ENCODE measurements at places on chromosomes 2 and 18.

GRCh38 chr2:115427436-115427835, 985.0 kb downstream of the DPP10 start:
- DNase-seq, result no peak

DNA sequence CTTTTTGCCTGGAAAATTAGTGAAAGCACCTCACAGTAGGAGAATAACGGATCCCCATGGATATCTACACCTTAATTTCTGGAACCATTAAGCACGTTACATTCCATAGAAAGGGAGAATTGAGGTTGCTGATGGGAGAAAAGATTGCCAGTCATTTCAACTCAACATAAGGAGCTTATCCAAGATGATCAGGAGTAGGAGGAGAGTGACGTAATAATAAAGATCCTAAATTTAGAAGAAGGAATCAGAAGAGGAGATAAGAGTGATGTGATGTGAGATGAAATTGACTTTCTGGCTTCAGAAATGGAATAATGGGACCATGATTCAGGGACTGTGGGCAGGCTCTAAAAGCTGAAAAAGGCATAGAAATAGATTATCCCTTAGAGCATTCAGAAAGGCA, 1017.8 kb upstream of the CHAC2 start:
- DNase-seq, result no peak

GRCh38 chr2:27727257-27727656, 44.3 kb upstream of the MRPL33 start:
- no peak for DNase-seq

DNA sequence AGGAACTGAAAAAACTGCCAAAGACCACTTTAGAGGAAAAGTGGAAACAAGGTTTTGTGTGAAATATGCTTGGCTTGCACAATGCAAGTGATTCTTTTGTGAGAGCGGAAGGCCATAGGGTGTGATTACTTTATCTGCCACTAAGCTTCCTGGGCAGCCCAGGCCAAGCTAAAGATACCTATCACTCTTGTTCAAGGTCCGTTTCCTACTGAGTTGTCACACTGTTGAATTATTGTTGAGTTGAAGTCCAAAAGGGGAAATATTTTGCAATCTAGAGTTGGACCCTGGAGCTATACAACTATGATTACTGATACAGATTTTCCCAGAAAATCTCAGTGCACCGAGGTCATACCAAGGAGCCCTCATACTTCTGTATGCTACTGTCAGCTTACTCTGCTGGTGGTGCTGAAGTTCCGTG, 72.7 kb upstream of the CTAGE1 start:
- no peak for DNase-seq

GRCh38 chr2:179729966-179730365, 131.4 kb downstream of the ZNF385B start:
- no peak for DNase-seq
